ENCODE measurements at places on chromosomes 4 and X.
A peak's percentile ranks its signal among the peaks of the same experiment; 100 is the strongest.

DNA sequence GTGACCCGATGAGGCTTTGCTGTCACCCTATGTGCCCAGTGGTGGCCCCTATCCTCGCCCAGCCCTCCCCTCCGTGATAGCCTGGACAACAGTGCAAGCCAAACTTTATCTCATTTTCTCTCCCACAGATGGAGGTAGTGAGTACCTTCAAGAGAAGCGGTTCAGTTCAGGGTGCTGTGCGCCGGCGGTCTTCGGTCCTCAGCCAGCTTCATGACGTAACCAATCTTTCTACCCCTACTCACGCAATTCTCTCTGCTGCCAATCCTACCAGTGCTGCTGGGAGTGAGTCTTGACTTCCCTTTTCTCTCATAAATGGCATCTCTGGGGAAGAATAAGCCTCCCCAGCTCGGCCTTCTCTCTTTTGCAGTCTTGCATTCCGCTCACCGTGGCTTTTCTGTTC, 29.5 kb downstream of the CCNQ start:
- no peak for DNase-seq

DNA sequence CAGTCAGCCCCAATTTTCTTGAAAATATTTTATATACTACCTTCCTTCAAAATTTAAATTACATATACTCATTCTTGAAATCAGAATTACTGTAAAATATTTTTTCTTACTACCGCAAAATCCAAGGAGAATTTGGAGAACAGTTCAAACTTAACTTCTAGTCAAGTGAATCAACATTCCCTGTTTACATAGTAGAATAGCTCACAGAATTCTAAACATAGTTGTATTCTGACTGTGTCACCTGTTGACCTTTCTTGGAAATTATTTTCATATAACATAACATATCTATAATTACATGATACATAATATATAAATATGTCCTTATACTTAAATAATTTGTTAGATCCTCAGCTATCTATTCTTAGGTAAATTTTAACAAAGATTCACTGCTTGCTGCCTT, 31.0 kb upstream of the FGF5 start:
- no peak for DNase-seq

DNA sequence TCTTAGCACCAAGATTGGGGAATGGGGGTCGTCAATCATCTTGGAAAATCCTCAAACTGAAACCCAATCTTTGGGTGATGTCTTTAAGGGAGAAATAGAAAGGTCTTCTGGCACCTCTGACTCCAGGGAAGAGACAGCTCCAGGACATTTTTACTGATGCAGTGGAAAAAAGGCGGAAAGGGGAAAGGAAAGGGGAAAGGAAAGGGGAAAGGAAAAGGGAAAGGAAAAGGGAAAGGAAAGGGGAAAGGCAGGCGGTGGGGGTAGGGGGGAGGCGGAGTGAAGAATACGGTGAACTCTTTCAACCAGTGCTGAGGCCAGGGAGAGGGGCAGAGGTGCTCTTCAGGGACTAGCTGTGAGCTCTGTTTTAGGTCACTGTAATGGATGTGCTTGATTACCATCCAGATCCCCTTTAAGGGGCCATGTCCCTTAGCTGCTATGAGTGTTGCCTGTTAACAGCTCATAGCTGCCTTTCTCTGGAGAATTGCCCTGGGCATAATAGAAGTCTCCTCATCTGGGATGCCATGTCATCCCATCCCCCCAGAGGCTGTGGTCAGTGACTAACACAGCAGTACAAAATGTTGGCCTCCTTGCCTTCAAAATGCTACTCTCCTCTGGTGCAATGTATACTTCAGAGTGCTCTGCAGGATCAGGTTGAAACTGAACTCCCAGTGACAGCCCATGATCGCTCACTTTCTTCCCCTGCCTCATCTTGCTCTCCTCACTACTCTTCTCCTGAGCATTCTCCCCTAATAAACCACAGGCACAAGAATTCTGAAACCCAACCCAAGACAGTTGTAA, 92.4 kb upstream of the AP1S2 start:
- DNase-seq: no peak

GRCh38 chr4:159158985-159159384, 56.1 kb downstream of the RAPGEF2 start:
- DNase-seq: peak; percentile 9

- DNase-seq: no peak
Measured at GRCh38 chr4:99276417-99276816, 14.4 kb downstream of the ADH1A start.

GRCh38 chr4:25485104-25485503, 108.0 kb downstream of the ANAPC4 start:
- no peak for DNase-seq

DNA sequence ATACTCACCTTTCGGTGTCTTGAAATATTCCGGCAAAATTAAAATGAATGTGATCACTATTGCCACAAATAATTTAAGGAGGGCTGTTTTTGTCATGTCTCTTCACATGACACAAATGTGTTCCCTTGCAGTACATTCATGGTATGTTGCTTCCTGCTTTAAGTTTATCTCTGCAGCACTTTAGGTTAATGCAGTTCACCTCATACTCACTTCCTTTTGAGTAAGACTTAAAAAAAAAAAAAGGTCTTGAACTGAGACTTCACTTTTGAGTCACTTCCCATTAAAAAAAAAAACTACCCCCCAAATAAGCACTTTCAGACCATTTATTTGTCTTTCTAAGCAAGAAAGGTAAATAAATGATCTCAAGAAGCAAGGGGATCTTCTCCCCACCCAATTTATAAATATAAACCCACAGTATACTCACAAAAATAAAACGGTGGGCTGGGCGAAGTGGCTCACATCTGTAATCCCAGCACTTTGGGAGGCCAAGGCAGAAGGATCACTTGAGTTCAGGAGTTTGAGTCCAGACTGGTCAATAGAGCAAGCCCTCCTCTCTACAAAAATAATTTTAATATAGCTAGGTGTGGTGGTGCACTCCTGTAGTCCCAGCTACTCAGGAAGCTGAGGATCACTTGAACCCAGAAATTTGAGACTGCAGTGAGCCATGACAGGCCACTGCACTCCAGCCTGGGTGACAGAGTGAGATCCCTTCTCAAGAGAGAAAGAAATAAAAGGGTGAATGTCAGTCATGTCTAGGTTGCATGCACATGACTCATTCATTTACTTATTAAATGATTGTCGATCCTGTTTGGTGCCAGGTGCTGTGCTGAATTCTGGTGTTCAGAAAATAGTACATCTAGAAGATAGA, at the start of gene TMEM156:
Gene TMEM156, minus strand, starts transcription at position 192 of the 868 bp plus-strand sequence. Its CDS starts 96 bp downstream, at position 96.
- DNase-seq: no peak

DNA sequence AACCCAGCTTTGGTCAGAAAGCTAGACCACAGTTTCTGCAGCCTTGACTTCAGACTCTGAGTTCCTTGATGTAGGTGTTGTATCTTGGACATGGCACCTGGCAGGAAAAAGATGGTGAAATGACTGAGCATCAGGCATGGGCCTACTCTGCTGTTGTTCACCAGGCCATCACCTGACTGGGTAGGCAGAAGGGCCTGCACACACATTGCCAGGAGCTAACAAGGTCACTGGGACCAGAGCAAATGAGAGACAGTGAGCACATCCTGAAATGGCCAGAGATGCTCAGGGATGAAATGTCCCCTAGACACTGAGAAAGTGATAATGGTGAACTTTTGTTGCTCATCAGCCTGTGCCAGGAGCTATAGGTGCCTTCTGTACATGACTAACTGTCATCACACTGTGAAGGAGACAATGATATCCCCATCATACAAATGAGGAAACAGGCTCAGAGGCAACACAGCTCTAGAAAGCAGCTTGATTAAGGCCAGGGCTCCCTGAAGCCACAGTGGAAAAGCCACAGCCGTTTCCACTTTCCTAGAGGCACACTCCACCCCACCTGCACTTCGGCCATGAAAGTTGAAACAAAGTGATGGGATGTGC, 128.3 kb downstream of the TSPAN5 start:
- DNase-seq: no peak

DNA sequence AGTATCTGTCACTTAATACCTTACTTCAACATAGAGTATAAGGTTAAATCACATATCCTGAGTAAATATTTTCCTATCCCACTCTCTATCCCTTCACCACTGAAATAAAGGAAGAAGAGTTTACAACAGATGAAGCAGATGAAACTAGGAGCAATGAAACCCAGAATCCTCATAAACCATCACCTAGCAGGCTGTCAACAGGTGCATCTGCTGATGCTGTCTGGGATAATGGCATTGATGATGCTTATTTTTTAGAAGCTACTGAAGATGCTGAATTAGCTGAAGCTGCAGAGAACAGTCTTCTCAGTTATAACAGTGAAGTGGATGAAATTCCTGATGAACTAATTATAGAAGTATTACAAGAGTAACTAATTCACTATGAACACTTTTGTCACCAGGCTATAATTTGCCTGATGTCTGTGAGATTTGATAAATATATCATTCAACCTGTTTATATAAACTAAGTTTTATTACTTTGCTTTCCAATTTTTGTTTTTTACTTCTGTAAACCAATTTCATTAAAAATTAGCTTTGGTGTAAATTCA, 39.4 kb downstream of the CENPU start:
- DNase-seq: no peak

Data from NCI-H146 (cell line).